ENCODE measurements at places on chromosomes 3 and 15.
A peak's percentile ranks its signal among the peaks of the same experiment; 100 is the strongest.

DNA sequence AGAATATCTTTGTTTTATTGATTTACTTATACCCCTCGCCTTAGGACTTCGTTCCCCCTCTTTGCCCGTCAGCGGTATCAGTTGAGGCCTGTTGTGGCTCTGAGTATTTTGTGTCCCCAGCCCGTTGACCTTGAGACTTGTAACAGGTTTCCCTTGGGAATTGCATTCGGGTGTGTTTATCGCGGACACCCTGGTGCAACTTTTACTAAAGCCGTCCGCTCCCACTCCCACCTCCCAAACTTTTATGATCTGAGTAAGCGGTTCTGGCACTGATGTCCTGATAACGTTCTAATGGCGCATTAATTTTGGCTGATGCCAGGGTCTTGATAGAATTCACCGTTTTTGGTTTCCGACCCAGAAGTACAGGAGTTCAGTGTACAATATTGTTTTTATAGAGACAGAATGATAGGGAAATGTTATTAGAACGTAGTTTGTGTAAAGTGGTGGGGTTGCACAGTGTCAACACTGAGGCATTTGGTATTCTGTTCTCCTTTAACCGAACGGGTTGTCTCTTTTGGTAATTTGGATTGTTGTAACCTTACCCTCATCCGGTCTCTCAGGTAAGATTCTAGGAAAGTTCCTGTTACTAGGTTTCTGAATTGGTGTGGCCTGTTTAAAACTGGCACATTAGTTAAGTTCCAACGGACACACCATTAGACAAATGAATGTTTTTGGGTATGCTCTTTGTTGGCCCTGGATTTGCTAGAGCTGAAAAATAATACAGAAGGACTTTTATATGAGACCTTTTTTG is 47.8 kb downstream of the OIP5 start:
- DNase-seq: no peak

GRCh38 chr3:46903341-46904302 is 26.1 kb downstream of the PTH1R start:
- no peak for DNase-seq

DNA sequence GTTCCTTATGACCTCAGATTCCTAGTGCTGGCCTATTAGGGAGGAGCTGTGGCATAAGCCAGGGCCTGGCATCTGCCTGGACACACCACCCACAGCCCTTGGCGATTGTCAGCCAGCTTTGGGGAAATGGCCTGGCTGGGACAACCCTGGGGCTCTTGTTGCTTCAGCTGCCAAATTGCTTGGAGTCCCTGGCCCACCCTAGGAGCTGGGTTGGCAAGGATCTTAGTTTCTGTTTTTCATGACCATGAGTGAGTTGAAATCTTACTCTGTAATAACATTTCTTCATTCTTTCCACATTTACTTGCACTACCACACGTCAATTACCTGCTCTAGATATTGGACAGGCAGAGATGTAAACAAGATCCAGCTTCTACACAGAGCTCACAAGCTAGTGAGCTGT is 1.9 kb upstream of the MYZAP start:
- no peak for DNase-seq

GRCh38 chr3:8255725-8256124 is 245.9 kb upstream of the LMCD1 start:
- no peak for DNase-seq

DNA sequence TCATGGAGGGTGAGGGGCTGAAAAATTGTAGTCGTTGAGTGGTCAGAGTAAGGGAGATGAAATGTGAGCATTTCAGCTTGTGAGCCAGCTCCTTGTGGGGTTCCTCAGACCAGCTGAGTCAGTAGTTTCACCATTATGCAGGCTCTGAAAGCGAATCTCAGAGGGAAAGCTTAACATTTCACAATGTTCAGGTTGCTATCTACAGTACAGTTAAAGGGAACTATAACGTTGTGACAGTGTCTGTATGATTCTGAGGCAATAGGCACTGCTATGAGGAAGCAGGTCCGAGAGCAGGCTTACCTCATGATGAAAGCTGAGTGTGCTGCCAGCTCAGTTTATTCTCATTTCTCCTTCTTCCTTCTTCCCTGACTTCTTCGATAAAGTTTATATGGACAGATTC is 469.6 kb downstream of the EDEM1 start:
- DNase-seq: no peak

DNA sequence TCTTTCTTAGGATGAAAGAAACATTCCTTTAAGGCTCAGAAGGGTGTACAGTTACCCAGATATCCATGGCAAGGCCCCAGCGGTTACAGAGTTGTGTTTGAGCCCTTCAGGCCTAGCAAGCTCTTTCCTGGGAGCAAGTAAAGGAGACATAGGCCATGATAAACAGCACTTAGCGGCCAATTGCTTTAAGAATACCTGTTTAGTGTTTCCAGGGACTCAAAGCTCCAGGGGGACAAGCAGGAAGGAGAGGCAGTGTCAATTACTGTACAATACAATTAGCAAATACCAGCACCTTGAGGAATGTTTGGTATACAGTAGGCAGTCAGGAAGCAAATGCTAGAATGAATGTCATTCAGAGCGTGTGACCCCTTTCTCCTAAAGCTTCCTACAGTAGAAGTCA is 176.3 kb upstream of the ICE2 start:
- DNase-seq: no peak

- DNase-seq: peak; percentile 48
Observed at GRCh38 chr3:50260027-50260941, 8.7 kb upstream of the SEMA3B start.

DNA sequence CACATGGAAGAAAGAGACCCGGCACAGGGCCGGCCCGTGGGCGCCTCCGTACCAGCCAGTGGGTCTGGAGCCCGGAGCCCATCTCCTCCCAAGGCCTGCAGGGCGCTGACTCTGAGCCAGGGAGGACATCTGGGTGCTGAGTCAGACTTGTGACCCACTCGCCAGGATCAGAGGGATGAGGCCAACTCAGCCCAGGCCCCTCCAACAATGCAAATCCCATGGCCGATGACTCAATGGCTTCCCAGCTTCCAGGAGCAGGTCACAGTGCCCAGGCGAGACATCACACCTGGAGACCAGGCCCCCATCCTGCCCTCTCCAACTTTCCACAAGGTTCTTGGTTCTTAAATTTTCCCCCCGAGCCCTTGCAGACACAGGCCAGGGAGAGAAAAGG is 95.1 kb downstream of the LRIG1 start:
- no peak for DNase-seq
